ENCODE measurements at places on chromosomes 16 and 17. TPM values are rescaled to one million over a fixed set of nuclear protein-coding genes. Genes with fewer than 3 reads are reported as not detected.
A peak's percentile ranks its signal among the peaks of the same experiment; 100 is the strongest.

DNA sequence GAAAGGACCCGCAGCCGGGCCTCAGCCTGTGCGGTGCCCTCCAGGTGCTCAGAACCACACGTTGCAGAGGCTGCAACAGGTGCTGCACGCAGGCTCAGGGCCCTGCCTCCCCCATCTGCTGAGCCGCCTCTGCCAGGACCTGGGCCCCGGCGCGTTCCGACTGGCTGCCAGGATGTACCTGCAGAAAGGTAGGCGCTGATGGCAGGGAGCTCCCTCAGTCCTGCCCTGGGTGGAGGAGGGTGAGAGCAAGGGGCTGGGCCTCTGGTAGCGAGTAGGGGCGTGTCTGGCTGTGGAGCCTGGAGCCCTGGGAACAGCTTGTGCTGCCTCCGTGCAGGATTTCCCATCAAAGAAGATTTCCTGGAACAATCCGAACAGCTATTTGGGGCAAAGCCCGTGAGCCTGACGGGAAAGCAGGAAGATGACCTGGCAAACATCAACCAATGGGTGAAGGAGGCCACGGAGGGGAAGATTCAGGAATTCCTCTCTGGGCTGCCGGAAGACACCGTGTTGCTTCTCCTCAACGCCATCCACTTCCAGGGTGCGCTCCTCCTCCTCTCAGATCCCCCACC, 4.4 kb downstream of the SERPINF2 start:
- no peak for DNase-seq

DNA sequence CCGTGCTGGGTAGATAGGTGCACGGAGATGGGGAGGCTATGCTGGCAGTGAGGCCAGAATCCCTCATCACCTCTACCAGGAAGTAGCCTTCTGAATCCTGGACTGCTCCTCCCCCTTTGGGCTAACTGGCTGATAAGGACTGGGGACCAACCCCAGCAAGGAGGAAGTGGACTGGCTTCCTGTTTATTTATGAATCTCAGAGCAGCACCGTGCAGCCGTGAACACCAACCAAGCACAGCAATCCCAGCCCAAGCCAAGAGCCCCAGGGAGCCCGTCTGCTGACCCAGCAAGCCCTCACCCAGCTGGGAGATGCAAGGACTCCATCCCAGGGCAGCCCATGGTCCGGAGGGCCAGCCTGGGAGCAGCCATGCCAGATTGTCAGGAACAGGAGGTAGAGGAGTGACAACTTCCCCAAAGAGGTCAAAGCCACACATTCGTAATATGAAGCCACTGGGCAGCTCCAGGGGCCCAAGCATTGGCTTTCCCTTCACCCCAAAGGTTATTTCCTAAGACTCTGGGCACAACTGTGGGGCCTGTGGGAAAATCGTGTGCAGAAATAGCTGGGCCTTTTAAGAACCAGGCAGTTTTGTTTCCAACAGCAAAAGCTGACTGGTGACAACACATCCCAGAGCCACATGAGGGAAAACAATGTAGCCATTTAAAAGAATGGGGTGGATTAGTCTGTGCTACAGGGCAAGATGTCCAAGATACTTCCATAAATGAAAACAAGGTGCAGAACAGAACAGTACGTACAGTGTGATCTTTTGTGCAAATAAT, 23.9 kb downstream of the PHB1 start:
- no peak for DNase-seq

DNA sequence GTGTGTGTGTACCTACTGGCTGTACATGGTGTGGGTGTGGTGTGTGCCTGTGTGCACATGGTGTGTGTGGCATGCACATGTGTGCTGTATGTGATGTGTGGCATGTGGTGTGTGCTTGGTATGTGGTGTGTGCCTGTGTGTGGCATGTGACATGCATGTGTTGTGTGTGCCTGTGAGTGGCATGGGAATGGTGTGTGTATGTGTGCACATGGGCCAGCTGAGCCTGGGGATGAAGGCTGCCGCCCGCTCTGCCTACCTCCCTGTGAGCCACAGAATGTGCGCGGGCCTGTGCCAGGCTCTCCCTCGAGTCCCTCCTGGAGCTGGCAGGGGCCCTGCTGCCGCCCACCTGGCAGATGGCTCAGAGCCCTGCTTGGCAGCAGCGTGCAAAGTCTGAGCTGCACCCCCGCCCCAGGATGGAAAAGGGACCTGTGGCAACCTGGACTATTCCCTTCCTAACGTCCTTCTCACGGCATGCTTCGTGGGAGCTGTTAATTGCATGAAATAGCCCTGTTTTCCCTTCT, 9.3 kb downstream of the PRSS27 start:
- no peak for DNase-seq

- DNase-seq = no peak
Observed at GRCh38 chr17:48960834-48961515, 7.4 kb downstream of the GIP start.

- DNase-seq = no peak
Observed at GRCh38 chr16:60818465-60818864, 1217.8 kb downstream of the CDH8 start.

DNA sequence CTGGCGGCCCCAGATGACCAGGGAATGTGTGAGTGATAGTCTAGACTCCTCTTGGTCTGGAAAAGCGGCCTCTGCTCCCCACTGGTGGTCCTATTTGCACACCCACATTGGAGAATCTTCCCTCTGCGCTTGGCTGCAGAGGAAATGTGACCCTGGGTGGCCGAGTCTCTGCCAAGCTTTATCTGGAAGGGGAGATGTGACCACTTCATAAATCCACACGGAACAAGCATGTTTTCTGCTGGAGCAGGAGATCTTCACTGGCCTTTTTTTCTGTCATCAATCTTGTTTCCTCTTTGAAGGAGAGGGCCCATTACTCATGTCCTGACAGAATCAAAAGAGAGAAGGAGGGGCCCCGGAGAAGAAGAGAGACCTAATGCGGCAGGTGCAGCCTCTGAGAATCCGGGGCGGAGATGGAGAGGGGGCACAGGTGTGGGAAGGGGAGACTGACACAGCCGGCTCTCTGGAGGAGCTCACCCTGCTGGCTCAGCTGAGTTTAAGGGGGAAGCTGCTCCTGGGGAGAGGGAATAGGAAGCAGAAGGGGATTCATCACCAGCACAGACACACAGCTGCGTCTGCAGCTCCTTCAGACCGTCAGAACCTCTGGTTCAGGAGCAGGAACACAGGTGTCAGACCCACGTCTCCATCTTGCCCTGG, 116.3 kb downstream of the SOX9 start:
- DNase-seq = peak; percentile 41

GRCh38 chr17:49280061-49280460, 49.5 kb upstream of the PHOSPHO1 start:
- no peak for DNase-seq

- DNase-seq = no peak
Observed at GRCh38 chr17:17125136-17126084, 80.7 kb downstream of the PLD6 start.

DNA sequence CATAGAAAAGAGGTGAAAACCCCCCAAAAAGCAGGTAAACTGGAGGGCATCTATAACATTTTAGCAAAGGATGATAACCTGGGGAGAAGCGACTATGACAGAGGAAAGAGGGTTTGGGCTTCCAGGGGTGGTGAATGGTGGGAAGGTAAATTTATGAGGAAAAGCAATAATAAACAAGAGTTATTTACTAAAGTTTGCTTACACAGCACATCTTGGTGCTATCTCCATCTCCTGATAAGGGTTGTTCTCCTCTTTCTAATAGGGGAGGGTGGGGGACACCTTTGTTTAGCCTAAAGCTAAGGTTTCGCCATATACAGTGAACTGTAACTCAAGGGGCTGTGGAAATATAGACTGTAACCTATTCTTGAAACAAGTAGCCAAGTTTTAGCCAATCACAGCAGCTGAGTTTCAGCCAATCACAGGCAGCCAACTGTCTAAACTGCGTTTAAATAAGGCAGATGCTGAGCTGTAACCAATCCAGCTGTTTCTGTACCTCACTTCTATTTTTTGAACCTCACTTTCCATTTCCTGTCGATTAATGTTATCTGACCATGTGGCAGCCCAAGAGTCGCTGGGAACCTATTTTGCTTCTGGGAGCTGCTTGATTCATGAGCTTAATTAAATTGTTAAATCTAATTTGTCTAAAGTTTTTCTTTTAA, 191.8 kb downstream of the MAP2K6 start:
- DNase-seq = no peak

DNA sequence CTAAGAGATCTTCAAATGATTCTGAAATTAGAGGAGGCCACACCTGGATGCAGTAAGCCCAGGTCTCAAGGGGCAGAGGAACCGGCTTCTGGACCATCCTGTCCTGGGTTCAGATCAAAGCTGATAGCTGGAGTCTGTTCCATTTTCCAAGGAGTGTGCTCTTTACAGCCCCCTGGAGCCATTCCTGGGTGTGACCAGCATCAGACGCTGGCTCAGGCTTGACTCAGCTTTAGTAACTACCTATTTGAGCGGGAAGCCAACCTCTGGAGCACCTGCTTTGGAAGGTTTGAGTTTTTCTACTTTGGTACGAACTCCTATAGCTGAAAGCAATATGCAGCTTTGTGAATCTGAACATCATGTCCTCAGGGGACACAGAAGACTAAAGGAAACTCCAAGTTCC, 12.9 kb upstream of the BBS2 start:
- DNase-seq = no peak

GRCh38 chr17:14205992-14206461, 30.6 kb downstream of the CDRT15 start:
- DNase-seq = no peak

GRCh38 chr17:72502371-72503341, 381.8 kb downstream of the SOX9 start:
- no peak for DNase-seq

GRCh38 chr17:58626905-58627304, 64.9 kb downstream of the TEX14 start:
- DNase-seq = no peak

DNA sequence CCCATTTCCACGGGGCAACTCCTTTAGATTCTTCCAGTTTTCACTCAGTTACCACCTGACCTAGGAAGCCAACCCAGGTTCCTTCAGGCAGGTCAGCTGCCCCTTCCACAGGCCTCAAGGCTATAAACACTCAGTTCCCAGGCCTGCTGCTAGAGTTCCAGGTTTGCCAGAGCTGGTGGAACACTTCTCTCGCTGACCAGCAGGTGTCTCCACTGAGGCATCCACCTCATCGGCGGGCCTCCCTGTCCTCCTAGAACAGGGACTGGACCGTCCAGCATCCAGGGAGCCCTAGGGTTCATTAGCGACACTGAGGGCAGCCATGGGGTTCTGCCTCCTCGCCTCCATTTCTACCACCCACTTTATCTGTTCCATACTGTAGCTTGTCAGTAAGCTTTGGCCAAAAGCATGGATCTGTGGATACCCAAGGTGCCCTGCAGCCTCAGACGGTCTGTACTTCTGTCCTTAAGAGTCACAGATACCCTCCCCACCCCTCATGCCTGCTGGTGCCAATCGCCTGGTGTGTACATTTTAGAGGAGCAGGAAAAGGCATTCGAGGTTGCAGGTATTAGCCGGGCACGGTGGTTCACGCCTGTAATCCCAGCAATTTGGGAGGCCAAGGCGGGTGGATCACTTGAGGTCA, 29.0 kb downstream of the PIMREG start:
- peak; percentile 69 for DNase-seq

DNA sequence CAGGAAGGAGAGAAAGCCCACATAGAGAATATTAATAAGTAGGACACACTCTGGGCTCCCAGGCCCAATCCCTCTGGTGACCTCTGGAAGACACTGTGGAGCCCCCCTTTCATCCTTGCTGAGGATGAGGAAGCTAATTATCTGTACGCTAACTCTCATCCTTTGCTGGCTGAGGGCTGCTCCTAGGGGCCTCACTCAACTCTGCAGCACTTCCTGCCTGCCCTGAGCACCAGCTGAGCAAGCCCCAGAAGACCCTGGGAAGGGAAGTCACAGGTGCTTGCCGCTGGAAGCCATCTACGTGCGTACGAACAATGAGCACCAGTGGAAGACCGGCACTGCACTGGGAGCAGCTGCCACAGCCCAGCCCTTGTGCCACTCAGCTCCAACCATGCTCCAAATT, 145.8 kb upstream of the CDH5 start:
- DNase-seq = no peak

GRCh38 chr16:1688807-1689560, 10.9 kb downstream of the JPT2 start:
- DNase-seq = no peak

GRCh38 chr17:79997011-79997660, 38.5 kb downstream of the TBC1D16 start:
- no peak for DNase-seq

- DNase-seq = no peak
Observed at GRCh38 chr16:64305663-64306062, 816.2 kb downstream of the CDH11 start.

GRCh38 chr16:87491522-87492290, 1.1 kb downstream of the ZCCHC14 start:
- DNase-seq = no peak

GRCh38 chr17:38922538-38923297, 2.7 kb upstream of the LASP1NB start:
- peak; percentile 65 for DNase-seq

DNA sequence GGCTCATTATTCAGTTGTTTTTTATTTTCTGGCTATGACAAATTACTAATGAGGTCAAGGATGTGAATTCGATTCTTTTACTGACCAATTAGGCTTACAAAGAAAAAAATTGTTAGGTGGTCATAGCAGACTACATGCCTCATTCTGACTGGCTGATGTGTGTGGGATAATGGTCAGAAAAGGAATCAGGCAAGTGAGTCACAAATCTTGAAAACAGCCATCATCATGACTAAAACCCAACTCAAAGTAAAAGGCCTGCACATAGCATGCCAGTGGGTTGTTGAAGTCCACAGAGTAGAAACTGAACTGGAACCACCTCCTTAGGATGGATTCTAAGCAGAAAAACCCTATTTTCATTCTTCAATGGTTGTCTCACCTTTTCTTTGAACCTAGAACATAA, 8.6 kb downstream of the RPGRIP1L start:
- DNase-seq = no peak

DNA sequence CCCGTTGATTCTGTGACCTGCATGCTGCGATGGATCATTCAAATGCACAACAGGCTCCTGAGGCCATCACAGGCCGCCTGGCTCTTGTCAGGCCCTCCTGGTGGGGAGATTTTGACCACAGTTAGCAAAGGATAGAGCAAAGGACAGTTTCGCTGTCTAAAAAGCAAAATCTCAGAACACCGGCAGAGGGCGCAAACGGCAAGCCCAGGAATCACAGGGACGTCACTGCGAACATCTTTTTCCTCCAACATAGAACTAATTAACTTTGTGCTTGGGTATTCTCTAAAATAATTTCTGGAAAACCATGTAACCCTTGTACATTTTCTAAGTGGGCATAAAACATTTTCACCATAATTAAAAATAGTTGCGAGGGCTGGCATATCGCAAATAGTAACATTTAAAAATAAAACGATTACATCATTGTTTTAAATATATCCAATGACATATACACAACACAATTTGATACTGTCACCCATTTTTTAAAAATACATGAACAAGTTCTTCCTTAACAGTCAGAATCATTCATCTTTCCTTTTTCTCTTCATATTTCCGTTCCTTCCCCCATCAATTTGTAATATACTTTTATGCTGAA, 19.7 kb upstream of the SLC47A1 start:
- DNase-seq = peak; percentile 89

GRCh38 chr16:88926374-88926990, 50.5 kb downstream of the CBFA2T3 start:
- no peak for DNase-seq

The MT4 gene
- total RNA-seq = not detected

The NPIPB4 gene
- 72.0 TPM for total RNA-seq

The PIRT gene
- 58.0 TPM for total RNA-seq

The MYH13 gene
- not detected for total RNA-seq

The C17orf67 gene
- total RNA-seq = 2.0 TPM

The C16orf96 gene
- total RNA-seq = 0.50 TPM

The LGALS3BP gene
- 166 TPM for total RNA-seq

The KRTAP1-1 gene
- total RNA-seq = not detected

The LYRM9 gene
- total RNA-seq = 16.0 TPM

The GRN gene
- total RNA-seq = 146 TPM

The HEATR9 gene
- not detected for total RNA-seq

Measured in spinal cord (tissue), 10 donors.